Renal cortex interstitium (tissue), 15 donors: ENCODE measurements at places on chromosomes 7 and 10.
A peak's percentile ranks its signal among the peaks of the same experiment; 100 is the strongest.

DNA sequence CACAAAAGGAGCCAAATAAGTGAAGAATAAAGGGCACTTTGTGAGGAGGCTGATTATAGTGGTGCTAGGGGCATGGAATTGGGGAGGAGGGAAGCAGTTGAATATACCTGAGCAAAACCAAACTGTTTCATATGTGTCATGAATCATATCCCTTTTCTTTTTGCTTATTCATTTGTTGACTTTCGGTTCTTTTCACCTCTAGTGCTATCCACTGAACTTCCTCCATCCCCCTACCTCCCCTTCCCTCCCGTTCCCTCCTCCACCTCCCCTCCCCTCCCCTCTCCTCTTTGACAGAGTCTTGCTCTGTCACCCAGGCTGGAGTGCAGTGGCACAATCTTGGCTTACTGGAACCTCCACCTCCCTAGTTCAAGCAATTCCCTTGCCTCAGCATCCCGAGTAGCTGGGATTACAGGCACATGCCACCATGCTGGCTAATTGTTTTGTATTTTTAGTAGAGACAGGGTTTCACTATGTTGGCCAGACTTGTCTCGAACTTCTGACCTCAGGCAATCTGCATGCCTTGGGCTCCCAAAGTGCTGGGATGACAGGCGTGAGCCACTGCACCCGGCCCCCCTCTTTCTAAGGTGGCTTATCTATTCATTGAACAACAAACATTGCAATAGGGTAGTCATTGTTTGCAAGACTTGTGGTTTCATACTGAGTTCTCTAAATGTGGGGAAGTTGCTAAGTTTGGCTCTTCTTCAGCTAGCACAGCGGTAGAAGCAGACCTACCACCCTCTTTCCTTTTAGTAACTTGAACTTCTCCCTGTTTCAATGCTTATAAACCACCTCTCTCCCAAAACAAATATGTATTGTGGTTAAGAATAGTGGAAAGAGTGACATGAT, 150.4 kb upstream of the PRPS1L1 start:
- DNase-seq = no peak

GRCh38 chr10:106439366-106439765, 725.1 kb downstream of the SORCS1 start:
- no peak for DNase-seq

DNA sequence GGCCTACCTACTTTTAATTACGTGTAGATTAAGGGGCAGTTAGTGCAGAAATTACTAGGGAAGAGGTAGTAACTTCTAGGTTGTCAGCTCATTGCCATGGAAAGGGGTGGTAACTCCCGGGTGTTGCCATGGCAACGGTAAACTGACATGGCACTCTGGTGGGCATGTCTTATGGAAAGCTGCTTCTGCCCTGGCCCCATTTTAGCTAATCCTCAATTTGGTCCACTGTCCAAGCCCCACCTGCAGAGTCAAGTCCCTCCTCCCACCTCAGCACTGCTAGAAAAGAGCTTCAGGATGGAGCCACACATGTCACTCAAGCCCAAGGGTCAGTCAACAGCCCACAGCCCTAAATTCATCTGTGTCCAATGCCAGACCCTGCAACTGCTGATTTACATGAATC, 7.5 kb upstream of the ZKSCAN1 start:
- DNase-seq = no peak

DNA sequence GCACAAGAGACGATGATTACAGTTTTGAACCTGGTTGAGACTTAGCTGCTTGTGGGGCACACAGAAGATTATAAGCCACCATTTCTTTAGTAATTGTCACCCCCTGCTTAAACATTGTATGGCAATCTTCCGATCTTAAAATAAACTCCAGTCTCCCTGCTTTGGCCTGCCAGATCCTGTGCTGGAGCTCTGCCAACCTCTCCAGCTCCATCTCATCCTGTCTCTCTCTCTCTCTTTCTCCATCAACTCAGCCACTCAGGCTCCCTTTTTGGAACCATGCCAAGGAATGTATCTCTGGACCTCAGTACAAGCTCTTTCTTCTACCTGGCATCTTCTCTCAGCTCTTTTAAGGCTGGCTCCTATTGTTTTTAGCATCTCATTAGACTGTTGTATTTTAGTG, 1053.2 kb downstream of the REEP3 start:
- no peak for DNase-seq

DNA sequence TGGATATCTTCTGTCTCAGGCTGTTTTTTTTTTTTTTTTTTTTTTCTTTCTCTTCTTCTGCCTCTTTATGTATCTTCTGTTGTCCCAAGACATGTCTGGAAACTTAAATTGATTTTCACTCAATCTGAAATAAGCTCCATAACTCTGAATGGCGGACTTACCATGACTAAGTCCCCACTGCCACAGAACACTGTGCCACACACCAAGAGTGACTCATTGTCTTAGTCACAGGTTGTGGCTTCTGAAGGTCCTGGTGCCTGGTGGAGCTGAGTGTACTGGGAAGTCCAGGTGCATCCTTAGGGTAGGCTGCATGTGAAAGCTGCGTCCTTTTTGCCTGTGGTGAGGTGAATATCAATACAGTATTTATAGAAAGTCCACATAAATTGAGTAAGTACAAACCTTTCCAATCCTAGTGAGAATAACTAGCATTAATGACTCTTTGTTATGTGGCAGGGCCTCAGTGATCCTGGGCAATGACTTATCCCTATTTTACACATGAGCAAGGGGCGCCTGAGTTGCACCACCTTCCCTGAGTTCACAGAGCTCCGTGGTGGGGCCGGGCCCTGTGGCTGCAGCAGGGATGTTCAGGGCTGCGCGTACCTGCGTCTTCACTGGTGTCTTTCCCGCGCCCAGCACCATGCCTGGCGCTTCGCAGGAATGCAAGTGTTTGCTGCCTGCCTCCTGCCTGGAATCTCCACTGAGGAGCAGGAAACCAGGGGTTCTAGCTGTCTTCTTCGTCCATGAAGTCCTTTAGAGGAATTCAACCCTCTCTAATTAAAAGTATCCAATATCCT, 4.3 kb downstream of the PFKP start:
- no peak for DNase-seq

GRCh38 chr10:88672041-88672440, 7.8 kb downstream of the LIPF start:
- DNase-seq = no peak

DNA sequence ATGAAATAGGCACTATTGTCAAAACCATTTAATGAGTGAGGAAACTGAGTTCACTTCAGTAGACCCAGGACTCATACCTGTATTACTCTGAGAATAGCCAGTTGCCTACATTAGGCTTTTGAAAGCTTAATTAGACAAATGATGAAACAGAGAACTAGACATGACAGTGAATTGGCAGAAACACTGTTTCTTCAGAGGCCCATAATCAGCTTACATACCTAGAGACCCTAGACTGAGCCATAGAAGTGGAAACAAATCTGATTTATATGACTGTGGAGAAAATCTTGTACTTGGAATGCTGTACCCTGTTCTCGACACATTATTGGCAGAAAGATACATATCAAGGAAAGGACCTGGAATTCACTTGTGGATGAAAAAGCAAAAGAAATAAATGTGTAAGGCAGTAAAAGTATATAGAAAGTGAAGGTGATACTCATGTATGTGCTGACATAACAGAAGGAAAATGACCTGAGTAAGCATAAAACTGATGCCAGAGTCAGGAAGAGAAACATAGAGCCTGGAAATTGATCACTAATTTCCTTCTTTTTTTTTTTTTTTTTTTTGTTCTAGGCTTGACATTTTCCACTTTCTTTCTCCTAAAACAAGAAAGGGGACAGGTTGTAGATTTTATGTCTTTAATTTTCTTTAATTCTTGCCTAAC, 251.5 kb downstream of the BICC1 start:
- no peak for DNase-seq

GRCh38 chr7:36724996-36725395, 702 bp upstream of the AOAH start:
- no peak for DNase-seq

DNA sequence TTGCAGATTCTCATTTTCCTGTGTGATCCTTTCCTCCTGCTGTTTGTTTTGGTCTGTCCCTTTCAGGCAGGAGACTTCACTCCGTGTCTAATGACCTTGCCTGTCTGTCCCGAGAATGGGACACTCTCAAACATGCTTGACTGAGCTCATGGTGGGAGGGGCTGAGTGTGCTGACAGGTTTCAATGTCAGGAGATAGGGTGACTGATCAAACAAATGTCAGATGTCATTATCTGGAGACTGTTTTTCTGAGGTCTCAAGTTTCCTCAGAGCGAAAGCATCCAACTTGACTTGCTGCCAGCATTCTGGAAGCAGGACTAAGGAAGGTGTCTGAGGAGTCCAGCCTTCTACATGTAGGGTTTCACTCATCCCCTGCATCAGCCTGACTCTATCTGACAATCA, 228.8 kb upstream of the KIAA1217 start:
- DNase-seq = no peak

GRCh38 chr10:94316560-94316959, 46.2 kb downstream of the NOC3L start:
- DNase-seq = no peak

DNA sequence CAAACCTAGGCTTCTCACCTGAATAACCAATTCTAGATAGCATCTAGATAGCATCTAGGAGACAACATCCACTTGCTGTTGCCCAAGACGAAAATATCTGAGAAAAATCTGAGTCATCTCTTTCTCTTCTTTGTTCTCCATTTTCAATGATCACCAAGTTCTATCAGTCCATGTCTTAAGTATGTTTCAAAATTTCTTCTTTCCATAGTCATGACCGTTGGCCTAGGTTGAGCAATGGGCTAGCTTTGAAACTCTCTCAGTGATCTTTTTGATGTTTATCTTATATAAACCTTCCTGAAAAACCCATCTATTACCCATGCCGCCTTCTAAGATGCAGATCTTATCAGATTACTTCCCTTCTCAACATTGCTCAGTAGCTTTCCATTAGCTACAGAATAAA, 23.4 kb upstream of the CASD1 start:
- DNase-seq = no peak

GRCh38 chr10:35089611-35090161, 455 bp downstream of the CUL2 start:
- DNase-seq = peak; percentile 39

GRCh38 chr7:87570178-87570577, 30.5 kb downstream of the ABCB1 start:
- no peak for DNase-seq

DNA sequence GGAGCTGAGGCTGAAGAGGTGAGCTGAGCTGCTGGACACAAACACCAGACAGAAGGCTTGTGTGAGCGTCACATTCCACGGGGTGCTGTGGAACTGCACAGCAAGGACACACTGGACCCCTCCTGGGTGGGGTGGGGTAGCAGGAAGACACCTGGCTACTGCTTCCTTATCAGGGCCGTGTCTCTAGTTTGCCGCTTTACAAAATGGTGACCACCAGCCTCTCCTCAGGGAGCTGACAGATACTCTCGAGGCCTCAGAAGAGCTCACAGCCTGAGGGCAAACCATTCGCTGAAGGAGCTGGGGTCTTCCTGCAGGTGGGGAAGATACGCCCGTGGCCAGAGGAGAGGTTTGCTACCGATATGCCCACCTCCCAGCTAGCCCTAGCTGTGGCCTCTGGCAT, 461.9 kb downstream of the PLXNA4 start:
- DNase-seq = no peak

GRCh38 chr10:19659920-19660655, 156.1 kb upstream of the PLXDC2 start:
- DNase-seq = no peak

- DNase-seq = no peak
Observed at GRCh38 chr10:11395581-11396310, 215.7 kb downstream of the USP6NL start.

DNA sequence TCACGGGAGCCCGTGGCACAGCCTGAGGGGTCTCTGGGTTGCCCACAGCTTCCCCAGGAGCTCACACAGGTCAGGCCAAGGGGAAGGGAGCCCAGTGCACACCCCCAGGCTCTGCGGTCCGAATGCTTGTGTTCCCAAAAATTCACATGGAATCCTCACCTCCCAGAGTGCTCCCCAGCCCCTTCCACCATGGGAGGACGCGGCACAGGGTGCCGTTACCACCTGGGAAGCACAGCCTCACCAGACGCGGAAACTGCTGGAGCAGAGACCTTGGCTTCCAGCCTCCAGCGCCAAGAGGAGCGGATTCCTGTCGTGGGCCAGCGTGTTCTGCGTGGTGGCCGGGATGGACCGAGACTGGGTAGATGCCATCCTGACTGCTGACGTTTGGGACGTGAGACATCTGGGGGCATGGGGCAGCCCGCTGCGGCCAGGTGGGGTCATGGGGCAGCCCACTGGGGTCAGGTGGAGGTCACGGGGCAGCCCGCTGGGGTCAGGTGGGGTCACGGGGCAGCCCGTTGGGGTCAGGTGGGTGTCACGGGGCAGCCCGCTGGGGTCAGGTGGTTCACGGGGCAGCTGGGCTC, 149.4 kb downstream of the WDR37 start:
- no peak for DNase-seq

DNA sequence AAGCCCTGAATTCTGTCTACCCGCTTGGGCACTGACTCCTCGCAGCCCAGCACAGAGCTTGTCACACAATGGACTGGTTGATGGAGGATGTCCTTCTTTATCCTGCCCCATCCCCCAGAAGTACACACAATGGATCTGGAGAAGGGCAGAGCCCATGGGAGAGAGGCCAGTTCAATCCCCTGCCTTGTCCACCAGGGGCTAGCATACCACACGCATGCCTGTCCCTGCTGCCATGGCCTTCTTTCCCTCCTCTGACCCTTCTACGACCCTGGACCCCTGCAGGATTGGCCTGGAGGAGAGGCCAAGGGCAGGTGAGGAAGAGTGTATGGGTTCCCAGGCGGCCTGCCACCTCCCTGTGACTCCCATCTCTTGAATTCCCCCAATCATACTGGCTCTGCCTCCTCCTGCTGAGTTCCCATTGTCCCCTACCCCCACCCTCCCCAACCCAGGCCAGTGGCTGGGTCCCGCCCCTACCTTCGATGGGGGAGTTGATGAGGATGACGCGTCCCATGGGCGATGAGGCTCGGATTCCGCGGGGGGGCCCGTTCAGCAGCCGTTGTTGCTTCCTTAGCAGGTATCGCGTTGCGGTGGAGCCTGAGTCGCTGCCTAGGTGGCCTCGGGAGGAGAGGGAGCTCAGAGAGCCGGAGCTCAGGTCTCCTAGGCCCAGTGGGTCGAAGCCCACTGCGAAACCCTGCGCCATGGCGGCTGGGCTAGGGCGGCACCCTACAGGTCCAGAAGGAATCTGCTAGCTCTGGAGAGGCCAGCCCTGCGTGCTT, 1.2 kb downstream of the PDZD7 start:
- DNase-seq = no peak

- DNase-seq = no peak
Observed at GRCh38 chr7:131385039-131385605, 57.4 kb downstream of the MKLN1 start.

- DNase-seq = no peak
Observed at GRCh38 chr7:151113344-151114150, 27.3 kb downstream of the AGAP3 start.

- no peak for DNase-seq
Observed at GRCh38 chr10:7657552-7657951, 9.2 kb downstream of the ITIH5 start.

DNA sequence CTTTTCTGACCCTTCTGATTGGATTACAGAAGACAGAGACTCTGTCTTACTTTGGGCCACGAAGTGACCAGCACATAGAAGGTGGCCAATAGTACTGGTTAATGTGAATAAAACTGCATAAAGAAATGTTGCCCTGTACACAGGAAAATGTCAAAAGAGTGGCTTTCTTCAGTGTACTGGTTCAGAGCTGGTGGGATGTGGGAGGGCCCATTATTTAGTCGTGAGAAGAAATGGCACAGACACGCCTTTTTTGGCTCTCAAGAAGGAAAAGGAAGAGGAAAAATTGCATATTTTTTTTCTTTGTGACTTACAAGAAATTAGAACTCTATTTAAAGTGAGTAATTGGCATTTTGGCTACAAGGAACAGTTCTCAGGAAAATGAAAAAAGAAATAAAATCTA, 129.7 kb downstream of the DGKI start:
- DNase-seq = no peak

GRCh38 chr7:141003172-141004065, 11.3 kb downstream of the MRPS33 start:
- no peak for DNase-seq
